ENCODE measurements at places on chromosomes 11 and 22. TPM values are rescaled to one million over a fixed set of nuclear protein-coding genes. Genes with fewer than 3 reads are reported as not detected.

OR8G1 gene
- not detected for total RNA-seq

VPREB3 gene
- not detected for total RNA-seq

MRGPRE gene
- not detected for total RNA-seq

FAM180B gene
- 0.20 TPM for total RNA-seq

KCNJ1 gene
- not detected for total RNA-seq

FOSL1 gene
- total RNA-seq: 26.9 TPM

PARVB gene
- total RNA-seq: 82.1 TPM

ACCS gene
- 3.3 TPM for total RNA-seq

DNAJB7 gene
- not detected for total RNA-seq

NXPE2 gene
- total RNA-seq: not detected

UPK3A gene
- total RNA-seq: not detected

SOX10 gene
- not detected for total RNA-seq

ARHGAP8 gene
- 0.42 TPM for total RNA-seq

TUB gene
- 0.11 TPM for total RNA-seq

NXPE4 gene
- total RNA-seq: not detected

SLC25A45 gene
- 13.3 TPM for total RNA-seq

FAM111B gene
- total RNA-seq: 40.9 TPM

OMP gene
- total RNA-seq: not detected

PKP3 gene
- total RNA-seq: not detected

PIH1D2 gene
- total RNA-seq: 0.57 TPM

OR4P4 gene
- total RNA-seq: not detected

Measured in CD8-positive, alpha-beta memory T cell (primary cell).